Endodermal cell (in vitro differentiated cells): ENCODE measurements at places on chromosomes 6 and 20. TPM values are rescaled to one million over a fixed set of nuclear protein-coding genes. Genes with fewer than 3 reads are reported as not detected.

DNA sequence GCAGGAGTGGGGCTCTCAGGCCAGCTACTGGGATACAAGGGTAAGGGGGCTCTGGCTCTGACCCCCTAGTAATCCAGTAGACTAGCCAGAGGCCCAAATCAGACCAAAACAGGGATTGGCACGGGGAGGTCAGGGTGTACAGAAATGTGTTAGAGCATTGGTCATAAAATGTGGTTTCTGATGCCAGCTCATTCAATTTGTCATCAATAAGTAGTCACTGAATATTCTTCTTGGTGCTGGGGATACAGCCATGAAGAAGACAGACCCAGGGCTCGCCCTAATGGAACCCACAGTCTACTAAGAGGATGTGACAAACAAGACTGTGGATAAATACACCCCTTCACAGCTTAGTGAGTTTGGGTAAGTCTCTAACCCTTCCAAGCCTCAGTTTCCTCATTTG lies 11.1 kb downstream of the MAP1LC3A start:
- DNase-seq, result peak; percentile 26
- no peaks in the 10 kb centered on the region for H3K4me1 ChIP-seq
- H3K27ac ChIP-seq, result no peak overlapping the region
- peaks cover 1% of the 10 kb centered on the region for H3K36me3 ChIP-seq

DNA sequence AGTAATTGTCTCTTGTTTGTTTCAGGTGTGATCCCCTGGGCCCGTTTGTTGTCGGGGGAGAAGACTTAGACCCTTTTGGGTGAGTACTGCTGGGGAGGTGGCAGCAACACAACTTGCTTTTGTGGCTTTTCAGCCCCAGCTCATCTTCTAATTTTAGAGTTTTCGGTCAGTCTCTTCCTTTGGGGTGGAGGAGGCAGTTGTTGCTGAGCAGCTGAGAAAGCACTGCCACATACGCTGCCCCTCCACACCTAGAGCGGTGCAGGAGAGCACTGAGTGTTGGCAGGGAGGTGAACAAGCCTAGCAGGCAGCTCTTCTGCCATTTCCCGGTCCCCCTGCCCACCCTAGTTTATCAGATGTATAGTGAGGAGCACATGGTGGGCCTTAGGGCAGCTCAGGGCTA lies 21.7 kb downstream of the TMEM74B start:
- no peaks in the 10 kb centered on the region for H3K4me1 ChIP-seq
- no peak overlapping the region for H3K27ac ChIP-seq
- no peaks in the 10 kb centered on the region for H3K27me3 ChIP-seq

- H3K36me3 ChIP-seq, result peaks cover 64% of the 10 kb centered on the region
- H3K4me3 ChIP-seq, result peak overlapping the region; percentile 86
- peaks cover 14% of the 10 kb centered on the region for H3K4me1 ChIP-seq
- H3K27me3 ChIP-seq, result no peaks in the 10 kb centered on the region
- H3K27ac ChIP-seq, result no peak overlapping the region
Observed at GRCh38 chr20:62141397-62142251, 1.6 kb downstream of the PSMA7 start.

GRCh38 chr6:84462698-84463097 lies 235.3 kb upstream of the CEP162 start:
- DNase-seq, result no peak
- H3K4me3 ChIP-seq, result no peak overlapping the region
- no peaks in the 10 kb centered on the region for H3K36me3 ChIP-seq
- H3K27me3 ChIP-seq, result no peaks in the 10 kb centered on the region
- H3K4me1 ChIP-seq, result peaks cover 8% of the 10 kb centered on the region

NAPB gene
- total RNA-seq, result 14.7 and 16.5 TPM in 2 replicates

DNA sequence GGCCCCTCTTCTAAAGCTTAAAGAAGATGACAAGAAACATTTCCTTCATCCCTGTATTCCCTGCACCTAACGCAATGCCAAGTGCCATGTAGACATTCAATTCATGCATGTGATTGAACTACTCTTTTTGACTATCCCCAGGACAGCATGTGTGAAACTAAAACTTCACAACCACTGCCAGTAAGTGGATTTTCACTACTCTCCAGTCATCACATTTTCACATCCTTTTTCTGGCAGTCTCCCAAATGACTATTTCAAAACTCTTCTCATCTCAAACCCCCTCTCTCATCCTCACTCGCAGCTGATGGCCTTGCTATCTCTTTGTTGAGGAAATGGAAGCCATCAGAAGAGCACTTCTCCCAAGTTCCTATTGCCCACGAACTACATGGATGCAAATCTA lies 122.6 kb downstream of the OPRM1 start:
- no peak overlapping the region for H3K27ac ChIP-seq
- H3K4me1 ChIP-seq, result no peaks in the 10 kb centered on the region
- no peak for DNase-seq
- H3K27me3 ChIP-seq, result no peaks in the 10 kb centered on the region
- H3K4me3 ChIP-seq, result no peak overlapping the region
- H3K36me3 ChIP-seq, result no peaks in the 10 kb centered on the region

- no peak overlapping the region for H3K27ac ChIP-seq
- H3K27me3 ChIP-seq, result no peaks in the 10 kb centered on the region
- DNase-seq, result no peak
- H3K36me3 ChIP-seq, result no peaks in the 10 kb centered on the region
- H3K4me3 ChIP-seq, result no peak overlapping the region
Observed at GRCh38 chr6:124968401-124968800, 6.2 kb downstream of the RNF217 start.

DNA sequence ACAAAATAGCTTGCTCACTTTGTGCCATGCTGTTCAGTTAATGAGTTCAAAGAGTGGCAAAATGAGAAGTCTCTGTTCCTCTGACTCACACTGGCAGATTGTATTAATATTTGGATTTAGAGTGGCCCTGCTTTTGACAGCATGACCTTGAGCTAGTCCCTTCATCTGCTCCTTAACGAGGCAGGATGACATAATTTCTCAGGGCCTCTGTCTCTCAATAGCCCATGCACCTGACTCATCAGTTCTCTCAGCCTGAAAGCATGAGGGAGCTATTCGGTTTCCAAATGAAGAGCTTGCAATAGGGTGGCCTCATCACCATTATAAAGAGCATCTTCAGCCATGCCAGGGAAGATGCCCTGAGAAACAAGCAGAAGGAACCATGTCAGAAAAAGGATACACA lies 38.2 kb downstream of the CAP2 start:
- H3K4me1 ChIP-seq, result no peaks in the 10 kb centered on the region
- no peak for DNase-seq
- H3K4me3 ChIP-seq, result no peak overlapping the region
- H3K36me3 ChIP-seq, result peaks cover 82% of the 10 kb centered on the region
- H3K27ac ChIP-seq, result no peak overlapping the region
- no peaks in the 10 kb centered on the region for H3K27me3 ChIP-seq

PRDM1 gene
- total RNA-seq, result 68.4 and 74.3 TPM in 2 replicates
